ENCODE measurements at places on chromosomes 3 and 15. TPM values are rescaled to one million over a fixed set of nuclear protein-coding genes. Genes with fewer than 3 reads are reported as not detected.
A peak's percentile ranks its signal among the peaks of the same experiment; 100 is the strongest.

- H3K4me1 ChIP-seq: no peaks in the 10 kb centered on the region
- no peak overlapping the region for H3K27ac ChIP-seq
- no peaks in the 10 kb centered on the region for H3K27me3 ChIP-seq
- H3K36me3 ChIP-seq: no peaks in the 10 kb centered on the region
Measured at GRCh38 chr3:84126160-84126559, 832.6 kb upstream of the CADM2 start.

The SMCO1 gene
- not detected for total RNA-seq

GRCh38 chr15:90862964-90863778 lies 5.2 kb upstream of the FURIN start:
- H3K27me3 ChIP-seq: no peaks in the 10 kb centered on the region
- H3K36me3 ChIP-seq: no peaks in the 10 kb centered on the region
- DNase-seq: no peak

DNA sequence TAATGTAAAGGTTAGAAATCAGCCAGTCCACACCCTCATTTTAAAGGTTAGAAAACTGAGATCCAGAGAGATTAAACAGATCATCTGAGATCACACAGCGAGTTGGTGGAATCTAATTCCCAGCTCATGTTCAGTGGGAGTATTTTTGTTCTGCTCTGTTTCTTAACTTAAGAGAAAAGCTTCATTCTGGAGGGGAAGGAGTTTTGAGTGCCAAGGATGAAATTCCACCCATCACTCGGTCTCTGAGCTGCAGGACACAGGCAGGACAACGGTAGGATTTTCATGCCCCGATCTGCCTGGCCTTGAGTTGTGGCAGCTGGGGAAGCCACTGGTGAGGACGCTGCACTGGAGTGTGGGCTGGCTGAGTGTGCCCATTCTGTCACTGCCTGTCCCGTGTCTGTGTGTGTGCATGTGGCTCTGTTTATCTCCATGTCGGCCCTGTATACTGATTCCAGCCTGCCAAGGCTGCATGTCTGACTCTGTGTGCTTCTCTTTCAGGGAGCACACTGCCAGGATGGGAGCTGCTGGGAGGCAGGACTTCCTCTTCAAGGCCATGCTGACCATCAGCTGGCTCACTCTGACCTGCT lies 94.3 kb downstream of the CEMIP start:
- H3K4me1 ChIP-seq: peaks cover 3% of the 10 kb centered on the region
- H3K27ac ChIP-seq: no peak overlapping the region
- DNase-seq: no peak
- H3K27me3 ChIP-seq: no peaks in the 10 kb centered on the region
- H3K4me3 ChIP-seq: no peak overlapping the region

GRCh38 chr3:99686955-99687612 lies 48.7 kb downstream of the COL8A1 start:
- H3K27me3 ChIP-seq: no peaks in the 10 kb centered on the region
- peak; percentile 71 for DNase-seq
- no peaks in the 10 kb centered on the region for H3K36me3 ChIP-seq
- no peak overlapping the region for H3K4me3 ChIP-seq
- no peaks in the 10 kb centered on the region for H3K4me1 ChIP-seq
- H3K27ac ChIP-seq: no peak overlapping the region

DNA sequence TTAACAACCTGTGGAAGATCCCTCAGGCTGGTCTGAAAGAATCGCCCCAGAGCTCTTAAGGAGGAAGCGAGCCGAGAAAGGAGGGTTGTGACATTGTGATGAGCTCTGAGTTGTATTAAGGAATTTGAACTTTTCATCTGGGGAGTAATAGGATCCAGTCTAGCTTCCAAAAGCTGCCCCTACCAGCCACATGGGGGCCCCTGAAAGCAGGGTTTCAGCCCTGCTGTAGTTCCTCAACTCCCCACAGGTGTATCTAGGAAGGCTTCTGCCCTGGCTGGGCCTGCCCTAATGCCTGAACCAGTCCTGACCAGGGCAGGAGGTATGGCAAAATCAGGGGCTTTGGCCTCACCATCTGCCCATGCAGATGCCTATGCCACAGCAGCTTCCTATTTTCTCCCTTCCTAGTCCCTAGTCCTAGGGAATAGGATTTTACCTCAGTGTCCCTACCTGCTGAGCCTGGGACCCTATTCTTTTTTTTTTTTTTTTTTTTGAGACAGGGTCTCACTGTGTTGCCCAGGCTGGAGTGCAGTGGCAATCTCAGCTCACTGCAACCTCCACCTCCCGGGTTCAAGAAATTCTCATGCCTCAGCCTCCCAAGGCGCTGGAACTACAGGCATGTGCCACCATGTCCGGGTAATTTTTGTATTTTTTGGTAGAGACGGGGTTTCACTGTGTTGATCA lies 5.0 kb upstream of the AP3S2 start:
- H3K4me1 ChIP-seq: no peaks in the 10 kb centered on the region
- no peaks in the 10 kb centered on the region for H3K36me3 ChIP-seq
- H3K4me3 ChIP-seq: no peak overlapping the region
- H3K27ac ChIP-seq: no peak overlapping the region

- no peaks in the 10 kb centered on the region for H3K36me3 ChIP-seq
- DNase-seq: no peak
- no peaks in the 10 kb centered on the region for H3K27me3 ChIP-seq
- H3K4me1 ChIP-seq: peaks cover 4% of the 10 kb centered on the region
- no peak overlapping the region for H3K27ac ChIP-seq
- peak overlapping the region; percentile 54 for H3K4me3 ChIP-seq
Measured at GRCh38 chr15:64912379-64913325, 950 bp downstream of the ANKDD1A start.

DNA sequence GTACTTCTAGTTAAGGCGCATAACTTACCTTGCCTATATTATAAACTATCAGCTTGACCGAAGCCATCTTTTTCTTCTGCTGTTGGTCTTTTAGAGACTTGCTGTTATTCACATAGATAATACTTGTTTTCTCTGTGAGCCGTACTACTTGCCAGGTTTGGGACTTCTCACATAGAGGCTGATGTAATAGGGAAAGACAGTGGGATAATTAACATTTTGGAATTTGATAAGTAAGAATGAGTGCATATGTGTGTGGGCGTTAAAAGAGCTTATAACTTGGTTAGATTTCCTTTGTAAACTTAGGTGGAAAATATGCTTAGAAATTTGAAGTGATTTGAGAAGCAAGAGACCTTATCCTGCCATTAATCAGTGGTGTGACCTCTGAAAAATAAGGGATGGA lies 47.8 kb downstream of the FNDC3B start:
- H3K27me3 ChIP-seq: no peaks in the 10 kb centered on the region
- DNase-seq: no peak
- H3K36me3 ChIP-seq: no peaks in the 10 kb centered on the region
- H3K4me3 ChIP-seq: no peak overlapping the region
- peaks cover 9% of the 10 kb centered on the region for H3K4me1 ChIP-seq
- H3K27ac ChIP-seq: no peak overlapping the region

The RBM15B gene
- total RNA-seq: 38.7 TPM
